ENCODE measurements at places on chromosomes 1 and 21. TPM values are rescaled to one million over a fixed set of nuclear protein-coding genes. Genes with fewer than 3 reads are reported as not detected.

The SHISAL2A gene
- total RNA-seq: not detected

The RHOU gene
- total RNA-seq: 0.26 TPM

The KRTAP12-2 gene
- total RNA-seq: not detected

GRCh38 chr1:61125263-61125662, 42.9 kb downstream of the NFIA start:
- DNase-seq: no peak

- peak; percentile 97 for DNase-seq
Measured at GRCh38 chr21:38234395-38235142, 22.2 kb upstream of the KCNJ15 start.

GRCh38 chr1:199909137-199909536, 118.4 kb upstream of the NR5A2 start:
- DNase-seq: peak; percentile 75

GRCh38 chr21:14533499-14534428, 12.4 kb downstream of the SAMSN1 start:
- peak; percentile 98 for DNase-seq

DNA sequence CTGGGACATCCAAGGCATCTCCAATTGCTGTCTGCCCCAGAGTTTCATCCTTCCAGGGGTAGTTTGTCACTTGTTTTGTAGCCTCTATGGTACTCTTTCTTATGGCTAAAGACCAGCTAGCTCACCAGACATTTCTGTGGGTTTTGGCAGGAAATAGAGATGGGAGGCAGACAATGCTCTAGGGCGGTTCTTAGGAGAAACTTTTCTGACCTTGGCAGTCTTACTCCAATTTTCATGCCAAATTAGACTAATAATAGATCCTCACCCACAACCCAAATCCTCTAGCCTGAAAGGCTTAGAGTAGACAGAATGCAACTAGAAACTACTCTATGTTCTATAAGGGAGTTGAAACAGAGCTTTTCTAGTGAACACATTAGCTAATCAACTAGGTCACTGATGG, 69.8 kb downstream of the LRIG2 start:
- no peak for DNase-seq

Measured in bronchial epithelial cell (primary cell).